ENCODE measurements at places on chromosomes 12 and 14.

DNA sequence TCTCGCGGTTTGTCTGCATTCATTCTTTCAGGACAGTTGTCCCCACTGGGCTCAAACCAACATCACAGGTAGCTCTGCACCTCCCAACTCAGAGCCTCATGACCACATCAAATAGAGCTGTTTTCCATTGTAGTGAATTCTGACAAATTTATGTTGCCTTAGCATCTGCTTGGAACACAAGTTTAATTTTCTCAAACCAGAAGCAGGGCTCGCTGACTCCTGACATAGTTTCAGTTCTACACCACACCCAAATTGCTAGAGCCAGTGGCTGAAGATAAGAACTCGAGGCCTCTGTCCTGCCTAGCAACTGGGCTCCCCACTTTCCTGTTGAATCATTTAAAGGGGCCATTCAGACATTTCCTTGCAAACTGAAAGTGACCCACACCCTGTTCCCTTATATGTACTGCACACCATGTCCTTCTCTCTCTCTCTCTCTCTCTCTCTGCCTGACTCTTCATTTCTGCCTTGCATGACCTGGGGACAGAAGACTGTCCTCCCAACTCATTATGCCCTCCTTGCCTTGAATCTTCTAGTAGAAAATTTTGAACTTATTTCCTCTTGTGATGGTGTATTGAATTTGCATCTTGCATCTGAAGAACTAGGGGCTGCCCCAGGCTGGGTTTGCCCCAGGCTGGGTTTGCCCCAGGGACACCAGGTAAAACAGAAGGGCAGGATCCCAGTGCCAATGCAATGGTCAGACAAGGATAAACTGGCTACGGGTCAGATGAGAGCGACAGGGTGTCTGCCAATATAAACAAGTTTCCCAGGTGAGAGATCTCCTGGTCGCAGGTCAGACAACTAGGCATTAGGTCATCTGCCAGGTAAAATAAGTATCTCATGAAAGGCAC is 9.7 kb upstream of the WSCD2 start:
- DNase-seq: no peak

- no peak for DNase-seq
Observed at GRCh38 chr12:124995200-124995961, 1.9 kb downstream of the BRI3BP start.

- no peak for DNase-seq
Observed at GRCh38 chr12:53806721-53807120, 54.9 kb upstream of the CISTR start.

- DNase-seq: no peak
Observed at GRCh38 chr12:54143412-54143986, 45.3 kb downstream of the SMUG1 start.

DNA sequence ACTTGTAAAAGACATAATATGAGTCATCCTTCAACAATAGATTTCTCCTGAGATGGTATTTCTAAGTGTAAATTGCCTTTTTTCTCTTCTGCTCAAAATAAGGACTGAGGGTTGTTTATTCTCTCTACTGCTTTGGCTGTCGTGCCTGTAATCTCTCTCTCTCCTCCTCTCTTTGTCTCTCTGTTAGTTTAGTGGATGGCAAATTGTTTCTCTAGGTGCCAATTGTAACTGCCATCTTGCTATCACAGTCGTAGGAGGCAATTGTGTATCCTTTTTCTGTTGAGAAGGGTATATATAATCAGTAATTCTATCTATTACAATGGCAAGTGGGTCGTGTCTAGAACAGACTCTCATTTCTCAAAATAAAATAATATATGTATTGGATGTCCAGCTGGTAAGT is 545.0 kb upstream of the FBXO33 start:
- no peak for DNase-seq

- DNase-seq: no peak
Observed at GRCh38 chr12:121089031-121089812, 43.5 kb upstream of the P2RX7 start.

GRCh38 chr14:65975865-65976264 is 510.3 kb upstream of the CCDC196 start:
- DNase-seq: no peak

GRCh38 chr14:92362781-92363235 is 39.8 kb downstream of the SLC24A4 start:
- DNase-seq: no peak
